ENCODE measurements at places on chromosomes 12 and 14.

DNA sequence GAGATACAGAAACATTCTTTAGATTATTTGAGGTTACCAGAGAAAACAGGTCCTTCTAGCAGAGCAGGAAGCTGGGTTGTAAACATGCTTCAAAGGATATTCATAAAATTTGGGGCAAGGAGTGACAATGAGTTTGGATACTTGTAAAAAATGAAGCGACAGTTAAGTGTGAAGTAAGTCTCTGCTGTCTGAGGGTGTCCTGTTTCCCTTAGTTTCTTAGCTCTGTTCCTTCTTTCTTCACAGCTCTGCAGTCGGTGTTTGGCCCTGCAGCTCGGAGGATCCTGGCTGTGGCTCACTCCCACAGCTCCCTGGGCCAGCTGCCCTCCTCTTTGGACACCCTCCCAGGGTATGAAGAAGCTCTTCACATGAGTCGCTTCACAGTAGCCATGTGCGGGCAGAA is 10.8 kb downstream of the TMEM52B start:
- peak; percentile 82 for DNase-seq

DNA sequence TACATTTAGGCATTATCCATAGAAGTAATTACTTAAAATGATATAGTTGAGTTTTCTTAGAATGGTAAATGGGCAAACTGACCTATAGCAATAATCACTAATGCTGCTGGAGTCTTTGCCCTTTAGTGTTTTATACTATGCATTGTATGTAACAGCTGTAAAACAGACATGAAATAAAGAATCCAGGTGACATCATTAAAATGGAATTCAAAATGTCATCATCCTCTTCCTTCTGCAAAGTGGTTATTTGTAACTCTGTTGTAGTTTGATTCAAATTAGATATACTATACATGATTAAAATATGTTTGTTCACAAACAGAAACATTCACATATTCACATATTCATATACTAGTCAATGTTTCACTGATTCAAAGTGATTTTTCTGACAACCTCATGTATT is 598.8 kb downstream of the SLC16A7 start:
- no peak for DNase-seq

GRCh38 chr14:68599896-68600610 is 192.8 kb downstream of the ZFP36L1 start:
- no peak for DNase-seq

GRCh38 chr12:61367281-61367785 is 892.9 kb upstream of the USP15 start:
- DNase-seq: peak; percentile 53

DNA sequence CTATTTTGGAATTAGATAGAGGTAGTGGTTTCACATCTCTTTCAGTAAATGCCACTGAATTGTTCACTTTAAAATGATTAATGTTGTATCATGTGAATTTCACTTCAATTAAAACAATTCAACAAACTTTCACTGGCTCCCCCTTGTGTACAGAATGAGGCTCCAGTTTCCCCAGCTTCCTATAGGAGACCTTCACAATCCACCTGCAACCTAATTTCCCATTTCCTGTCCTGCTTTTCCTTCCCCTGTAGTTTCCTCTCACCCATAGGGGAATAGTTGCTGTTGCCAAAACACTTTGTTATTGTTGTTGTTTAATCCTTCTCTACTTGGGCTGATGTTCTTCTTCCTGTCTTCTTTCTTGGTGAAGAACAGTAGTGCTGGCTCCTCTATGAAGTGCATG is 59.8 kb downstream of the NPAS3 start:
- DNase-seq: peak; percentile 13

DNA sequence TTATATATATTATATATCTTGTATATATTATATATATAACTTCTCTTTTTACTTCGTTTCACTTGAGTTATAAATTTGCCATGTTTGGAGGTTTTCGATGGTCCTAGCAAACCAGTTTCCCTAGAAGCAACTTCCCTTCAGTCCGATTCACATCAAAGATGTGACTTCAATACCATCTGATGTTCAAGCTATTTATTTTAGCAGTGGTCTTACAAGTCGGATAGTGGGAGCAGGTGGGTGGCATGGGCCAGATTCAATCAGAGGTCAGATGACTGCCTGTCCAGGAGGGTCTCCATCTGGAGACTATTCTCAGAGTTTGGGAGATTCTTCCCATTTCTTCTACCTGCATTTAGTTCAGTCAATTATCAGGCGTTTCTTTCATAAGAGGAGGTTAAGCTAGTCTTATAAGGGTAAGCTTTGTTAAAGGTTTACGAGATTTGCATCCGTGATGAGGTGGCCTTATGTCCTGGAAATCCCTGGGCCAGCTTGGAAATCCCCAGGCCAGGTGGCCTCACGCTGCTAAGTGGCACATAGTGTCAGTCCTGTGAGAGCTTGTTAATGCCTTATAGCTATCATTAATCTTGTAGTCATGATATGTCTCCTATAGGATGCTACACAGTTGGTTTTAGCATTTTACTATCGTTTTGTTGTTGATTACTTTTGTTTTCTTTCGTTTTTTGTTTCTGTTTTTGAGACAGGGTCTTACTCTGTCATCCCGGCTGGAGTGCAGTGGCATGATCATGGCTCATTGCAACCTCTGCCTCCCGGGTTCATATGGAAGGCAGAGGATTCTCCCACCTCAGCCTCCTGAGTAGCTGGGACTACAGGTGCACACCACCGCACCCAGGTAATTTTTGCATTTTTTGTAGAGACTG is 145.8 kb downstream of the BICD1 start:
- no peak for DNase-seq

GRCh38 chr12:2681450-2682205 is 113.1 kb upstream of the FKBP4 start:
- DNase-seq: no peak

DNA sequence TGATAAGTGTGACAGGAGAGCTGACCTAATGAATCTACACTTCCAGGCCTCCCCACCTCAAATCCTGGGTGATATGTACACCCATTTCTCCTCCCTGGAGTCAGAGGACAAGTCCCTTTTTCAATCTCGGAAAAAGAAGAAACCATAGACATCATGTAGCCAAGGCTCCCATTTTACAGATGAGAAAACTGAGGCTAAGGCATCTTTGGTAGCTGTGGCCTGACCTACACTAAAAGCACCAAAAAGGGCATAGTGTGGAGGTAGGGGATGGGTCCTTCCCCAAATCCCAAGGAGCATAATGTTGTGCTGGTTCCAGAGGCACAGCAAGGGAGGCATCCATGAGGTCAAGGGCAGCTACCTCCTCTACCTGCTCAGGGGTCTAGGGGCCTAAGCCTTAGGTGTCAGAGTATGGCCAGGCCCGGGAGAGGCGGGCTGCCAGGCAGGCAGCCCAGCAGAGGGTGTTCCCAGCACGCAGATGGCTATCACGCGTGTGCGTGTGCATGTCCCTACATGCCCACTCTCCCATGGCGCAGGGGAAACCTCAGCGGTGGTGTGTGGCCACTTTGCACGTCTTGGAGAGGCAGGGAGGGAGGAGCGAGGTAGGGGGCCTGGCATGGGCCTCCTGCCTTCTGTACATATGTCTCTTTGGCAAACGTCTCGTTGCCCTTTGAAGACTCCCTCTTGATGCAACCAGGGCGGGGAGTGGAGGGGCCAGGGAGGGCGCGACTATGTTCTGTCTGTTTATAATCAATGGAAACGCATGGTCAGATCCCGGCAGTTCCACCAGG is 2.5 kb downstream of the PGF start:
- no peak for DNase-seq

DNA sequence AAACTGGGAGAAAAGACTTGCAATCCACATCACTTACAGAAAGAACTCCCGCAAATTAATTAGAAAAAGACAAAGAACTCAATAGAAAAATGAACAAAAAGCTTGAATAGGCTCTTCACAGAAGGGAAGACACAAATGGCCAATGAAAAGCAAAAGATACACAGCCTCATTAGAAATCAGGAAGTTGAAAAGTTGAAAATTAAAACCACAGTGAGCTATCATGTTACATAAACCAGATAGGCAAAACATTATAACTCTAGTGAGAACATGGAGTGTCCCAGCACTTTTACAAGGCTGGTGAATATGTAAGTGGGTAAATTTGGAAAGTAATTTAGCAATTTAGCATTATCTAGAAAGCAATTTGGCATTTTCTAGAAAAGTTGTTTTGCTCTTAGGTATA is 158.4 kb upstream of the RASSF8 start:
- DNase-seq: no peak

- DNase-seq: no peak
Measured at GRCh38 chr12:14427929-14428328, 62.4 kb downstream of the ATF7IP start.
